ENCODE measurements at places on chromosomes 6 and 20. TPM values are rescaled to one million over a fixed set of nuclear protein-coding genes. Genes with fewer than 3 reads are reported as not detected.

The PPP1R14C gene
- not detected for total RNA-seq

DNA sequence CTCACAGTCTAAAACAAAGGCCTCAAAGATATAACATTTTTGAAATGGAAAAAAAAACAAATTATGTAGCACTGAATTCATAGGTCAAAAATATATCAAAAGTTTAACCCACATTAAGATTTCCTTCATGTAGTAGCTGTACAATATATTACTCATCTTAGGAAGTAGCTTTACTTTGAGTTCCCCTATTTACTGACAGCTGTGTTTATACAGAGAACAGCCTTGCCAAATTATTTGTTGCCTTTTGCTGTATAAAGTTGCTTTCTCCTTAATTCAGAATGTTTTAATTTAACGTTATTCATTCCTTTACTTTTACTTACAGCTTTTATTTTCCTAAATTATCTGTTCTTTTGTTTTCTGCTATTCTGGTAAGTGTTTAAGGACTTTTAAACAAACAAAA is 181.0 kb downstream of the COL12A1 start:
- peak; percentile 61 for DNase-seq

DNA sequence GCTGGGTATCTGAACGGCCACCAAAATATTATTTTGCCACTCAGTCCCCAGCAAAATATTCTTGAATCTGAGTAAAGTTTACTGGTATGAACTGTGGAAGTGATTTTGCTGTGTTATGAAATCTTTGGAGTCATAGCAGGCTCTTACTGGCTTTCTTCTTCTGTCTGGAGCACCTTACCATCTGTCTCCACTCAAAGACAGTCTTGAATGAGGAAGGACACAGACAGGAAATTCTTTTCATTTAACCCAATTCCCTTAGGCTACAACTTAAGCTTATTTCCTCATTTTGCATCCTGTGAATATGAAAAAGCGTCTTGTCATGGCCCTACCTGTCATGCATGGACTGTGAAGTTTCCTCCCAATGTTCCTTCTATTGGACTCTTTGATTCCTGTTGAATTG is 24.7 kb downstream of the FNDC1 start:
- no peak for DNase-seq

- no peak for DNase-seq
Measured at GRCh38 chr20:17993546-17993945, 24.7 kb downstream of the MGME1 start.

DNA sequence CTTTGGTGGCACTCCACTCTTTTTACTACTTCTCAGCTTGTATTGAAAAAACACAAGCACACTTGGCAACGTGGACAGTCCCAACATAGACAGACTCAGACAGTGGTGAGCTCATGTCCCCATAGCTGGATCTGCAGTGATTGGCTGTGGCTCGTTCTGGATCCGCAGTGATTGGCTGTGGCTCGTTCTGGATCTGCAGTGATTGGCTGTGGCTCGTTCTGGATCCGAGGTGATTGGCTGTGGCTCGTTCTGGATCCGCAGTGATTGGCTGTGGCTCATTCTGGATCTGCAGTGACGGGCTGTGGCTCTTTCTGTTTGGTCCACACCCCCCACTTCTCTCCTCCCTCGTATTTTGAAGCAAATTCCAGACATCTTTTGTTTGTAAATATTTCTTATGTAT is 28.0 kb downstream of the OSBPL2 start:
- no peak for DNase-seq

- peak; percentile 79 for DNase-seq
Measured at GRCh38 chr6:2157441-2158127, 87.8 kb downstream of the GMDS start.

DNA sequence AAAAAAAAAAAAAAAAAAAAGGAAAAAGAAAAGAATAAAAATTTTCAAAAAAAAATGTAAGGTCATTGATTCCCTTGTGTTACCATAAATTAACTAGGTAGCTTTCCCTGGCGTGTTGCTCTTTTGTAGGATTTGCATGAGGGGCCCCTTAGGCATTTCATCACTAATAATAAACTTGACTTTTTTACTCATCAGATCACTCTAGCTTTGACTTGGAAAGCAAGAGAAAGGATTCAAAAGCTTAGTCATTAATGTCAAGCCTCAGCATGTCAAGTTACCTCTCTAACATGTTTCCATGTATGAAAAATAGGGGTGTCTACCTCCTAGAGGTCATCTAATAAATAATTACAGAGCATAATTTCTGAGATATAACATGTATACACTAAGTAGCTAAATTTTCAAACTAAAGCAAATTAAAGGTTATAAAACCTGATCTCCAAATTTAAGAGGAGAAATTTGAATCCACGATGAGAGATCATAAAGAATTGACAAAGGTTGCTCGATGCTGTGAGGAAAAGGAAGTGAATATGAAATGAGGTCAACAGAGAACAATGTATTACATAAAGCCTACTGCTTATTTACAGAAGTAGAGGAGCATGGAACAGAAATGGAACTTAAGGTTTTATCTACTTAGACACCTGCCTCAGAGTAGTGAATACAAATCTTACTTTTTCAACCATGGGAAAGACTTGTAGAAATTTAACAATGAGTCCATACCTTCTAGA is 86.8 kb downstream of the ARHGAP18 start:
- no peak for DNase-seq

Measured in LHCN-M2 (cell line).